RPMI7951 (cell line): ENCODE measurements at places on chromosomes 4 and X. TPM values are rescaled to one million over a fixed set of nuclear protein-coding genes. Genes with fewer than 3 reads are reported as not detected.

The SCD5 gene
- 10.1 and 13.2 TPM in 2 replicates for total RNA-seq

- no peak for DNase-seq
Measured at GRCh38 chr4:13449590-13449989, 34.5 kb downstream of the RAB28 start.

- DNase-seq = no peak
Measured at GRCh38 chrX:77085372-77085771, 361.8 kb upstream of the FGF16 start.

The CFP gene
- 0.10 and 0.12 TPM in 2 replicates for total RNA-seq

GRCh38 chr4:169663831-169664230 is 43.5 kb downstream of the CLCN3 start:
- peak; percentile 1 for DNase-seq

DNA sequence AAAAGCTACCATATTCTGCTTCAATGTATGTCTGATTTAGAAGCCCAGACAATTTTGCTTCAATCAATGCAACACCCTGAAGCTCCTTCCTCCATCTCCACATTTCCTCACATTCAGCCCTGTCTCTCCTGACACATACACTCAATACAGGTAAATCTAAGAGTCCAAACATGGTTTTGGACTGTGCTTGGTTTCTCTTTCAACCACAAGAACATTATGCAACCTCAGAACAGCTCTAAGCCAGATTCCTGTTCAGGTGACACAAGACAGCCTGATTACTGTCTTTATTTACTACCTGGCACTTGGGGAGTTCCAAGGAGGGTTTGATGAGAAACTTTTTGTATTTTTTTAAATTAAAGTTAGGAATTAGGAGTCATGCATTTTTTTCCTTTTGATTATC is 307.5 kb upstream of the SLIT2 start:
- DNase-seq = no peak

GRCh38 chr4:48766131-48766792 is 13.8 kb downstream of the FRYL start:
- no peak for DNase-seq

The MAGEA4 gene
- total RNA-seq = 0.59 and 0.60 TPM in 2 replicates

DNA sequence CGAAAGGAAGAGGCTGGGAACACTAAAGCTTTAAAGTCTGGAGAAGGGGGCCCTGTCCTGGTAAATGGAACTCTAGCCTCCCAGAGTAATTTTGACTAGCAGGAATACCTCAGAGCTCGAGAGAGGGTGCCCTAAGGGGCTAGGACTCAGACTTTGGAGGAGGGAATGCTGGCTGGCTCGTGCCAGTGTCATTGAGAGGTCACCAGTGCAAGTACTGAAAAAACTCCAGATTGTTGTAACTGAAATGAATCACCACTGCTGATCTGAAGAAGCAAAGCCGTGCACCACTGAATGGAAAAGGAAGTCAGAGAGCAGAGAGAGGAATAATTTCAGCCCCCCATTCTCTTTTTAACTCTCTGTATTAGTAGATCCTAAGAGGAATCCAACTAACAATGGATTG is 690.2 kb downstream of the FAT4 start:
- peak; percentile 83 for DNase-seq

The RRH gene
- total RNA-seq = not detected in 2 replicates

GRCh38 chrX:132025041-132025440 is 1.9 kb downstream of the STK26 start:
- DNase-seq = no peak

The RHOXF2B gene
- total RNA-seq = 0.24 TPM in 1 of 2 replicates, not detected in the other

GRCh38 chr4:119659576-119659975 is 31.0 kb upstream of the PDE5A start:
- DNase-seq = no peak

DNA sequence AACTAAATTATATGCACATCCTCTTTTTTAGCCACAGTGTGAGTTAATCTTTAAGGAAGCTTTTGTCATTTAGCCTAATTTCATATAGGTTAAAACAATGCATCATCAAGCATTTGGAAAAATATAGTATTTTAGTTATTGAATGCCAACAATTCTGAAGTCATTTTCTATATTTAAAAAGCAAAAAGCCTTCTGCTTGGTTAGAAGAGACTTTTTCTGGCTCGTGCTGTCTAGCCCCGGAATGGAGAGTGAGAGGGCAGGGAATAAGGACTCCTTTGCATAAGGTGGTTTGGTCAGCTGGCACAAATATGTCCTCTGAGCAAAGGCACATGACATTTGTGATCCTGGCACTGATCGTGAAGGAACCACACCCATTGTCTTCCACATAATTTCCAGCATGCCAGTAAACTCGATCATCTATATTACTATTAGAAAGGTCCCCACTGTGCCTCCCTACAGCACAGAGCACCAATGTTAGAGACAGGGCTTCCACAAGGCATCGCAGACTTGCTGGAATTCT is 393.7 kb upstream of the INTU start:
- DNase-seq = no peak

The ENPEP gene
- under 0.01 TPM in 1 of 2 replicates, not detected in the other for total RNA-seq

DNA sequence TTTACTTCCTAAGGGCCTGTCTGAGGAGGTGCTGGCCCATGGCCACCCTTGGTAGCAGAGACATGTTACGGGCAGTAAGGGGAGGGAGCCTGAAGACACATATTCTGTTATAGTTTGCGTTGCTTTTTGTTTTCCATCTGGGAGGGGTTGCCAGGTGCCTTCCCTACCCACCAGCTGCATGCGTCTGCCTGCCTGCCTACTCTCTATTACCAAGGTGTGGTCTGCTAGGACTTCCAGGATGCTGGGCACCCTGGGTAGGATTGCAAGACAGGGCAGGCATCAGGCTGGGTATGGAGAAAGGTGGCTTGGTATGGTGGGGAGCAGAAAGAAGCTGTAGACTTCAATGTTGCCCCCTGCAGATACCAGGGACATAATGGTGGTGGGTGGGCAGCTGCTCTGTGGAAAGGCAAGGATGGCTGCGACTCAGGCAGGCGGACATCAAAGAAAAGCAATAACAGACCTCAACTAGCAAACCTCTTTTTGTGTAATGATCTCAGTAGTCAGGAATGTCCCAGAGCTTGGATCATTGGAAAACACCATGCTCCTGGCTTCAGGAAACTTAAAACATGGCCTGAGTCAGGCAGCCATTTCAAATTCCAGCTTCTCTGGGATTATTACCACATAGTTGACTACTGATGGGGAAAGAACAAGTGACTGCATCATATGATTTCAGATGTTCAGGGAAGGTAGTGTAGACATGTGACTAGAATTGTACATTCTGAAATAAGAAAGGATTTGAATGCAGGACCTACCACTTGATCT is 67.8 kb downstream of the HOPX start:
- DNase-seq = peak; percentile 43

- peak; percentile 83 for DNase-seq
Measured at GRCh38 chr4:168993714-168994510, 16.1 kb downstream of the CBR4 start.

- no peak for DNase-seq
Measured at GRCh38 chrX:148698221-148698620, 197.8 kb downstream of the AFF2 start.

GRCh38 chr4:122798101-122798500 is 28.5 kb upstream of the FGF2 start:
- peak; percentile 92 for DNase-seq

DNA sequence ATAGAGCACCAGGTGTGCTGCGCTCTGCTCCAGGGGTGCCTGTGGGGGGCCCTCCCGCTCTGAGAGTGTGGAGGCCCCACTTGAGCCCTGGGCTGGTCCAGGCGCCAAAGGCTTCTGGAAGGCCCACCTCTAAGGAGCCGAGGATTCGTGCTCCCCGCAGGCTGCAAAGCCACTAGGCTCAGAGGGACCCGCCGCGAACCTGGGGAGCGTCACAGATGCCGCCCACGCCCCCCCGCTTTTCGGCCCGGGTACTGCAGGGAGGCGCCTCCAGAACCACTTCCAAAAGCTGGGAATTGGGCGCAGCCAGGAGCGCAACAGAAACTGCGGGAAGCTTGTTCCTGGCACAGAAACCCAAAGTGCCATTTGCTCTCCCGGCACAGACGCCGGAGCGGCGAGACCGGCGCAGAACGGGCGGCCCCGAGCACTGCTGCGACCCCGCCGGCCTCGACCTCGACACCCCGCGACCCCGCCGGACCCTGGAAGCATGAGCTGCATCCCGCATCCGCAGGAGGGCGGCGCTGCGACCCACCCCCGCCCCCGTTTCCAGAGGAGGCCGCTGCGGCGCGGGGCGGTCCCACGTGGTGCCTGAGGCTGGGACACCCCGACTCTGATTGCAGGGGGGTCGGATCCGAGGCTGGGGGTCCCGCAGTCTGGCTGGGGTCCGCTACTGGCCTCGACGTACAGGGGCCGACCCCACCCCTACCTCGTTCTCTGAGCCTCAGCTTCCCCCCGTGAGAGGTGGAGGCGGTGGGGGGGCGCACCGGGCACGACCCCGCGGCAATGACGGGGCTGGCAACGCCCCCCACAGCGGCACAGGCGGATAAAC is 30.8 kb downstream of the CPLX1 start:
- DNase-seq = no peak

- no peak for DNase-seq
Measured at GRCh38 chr4:11710453-11711093, 281.9 kb upstream of the HS3ST1 start.

- DNase-seq = no peak
Measured at GRCh38 chr4:167399201-167399600, 164.9 kb upstream of the SPOCK3 start.

DNA sequence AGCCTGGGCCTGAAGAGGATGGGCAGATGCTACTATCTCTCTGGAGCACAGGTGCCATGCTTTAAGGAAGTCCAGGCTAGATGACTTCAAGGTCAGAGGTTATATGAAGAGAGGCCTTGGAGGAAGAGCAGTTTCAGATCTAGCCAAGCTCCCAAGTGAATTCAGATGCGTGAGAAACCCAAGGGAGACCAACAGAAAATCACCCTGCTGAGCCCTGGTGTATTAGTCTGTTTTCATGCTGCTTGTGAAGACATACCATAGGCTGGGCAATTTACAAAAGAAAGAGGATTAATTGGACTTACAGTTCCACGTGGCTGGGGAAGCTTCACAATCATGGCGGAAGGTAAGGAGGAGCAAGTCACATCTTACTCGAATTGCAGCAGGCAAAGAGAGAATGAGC is 47.8 kb upstream of the LGI2 start:
- DNase-seq = no peak

The HERC5 gene
- 6.1 and 7.1 TPM in 2 replicates for total RNA-seq

GRCh38 chrX:43860646-43861370 is 21.4 kb downstream of the MAOB start:
- DNase-seq = peak; percentile 15

The G6PD gene
- 50.1 and 82.3 TPM in 2 replicates for total RNA-seq

DNA sequence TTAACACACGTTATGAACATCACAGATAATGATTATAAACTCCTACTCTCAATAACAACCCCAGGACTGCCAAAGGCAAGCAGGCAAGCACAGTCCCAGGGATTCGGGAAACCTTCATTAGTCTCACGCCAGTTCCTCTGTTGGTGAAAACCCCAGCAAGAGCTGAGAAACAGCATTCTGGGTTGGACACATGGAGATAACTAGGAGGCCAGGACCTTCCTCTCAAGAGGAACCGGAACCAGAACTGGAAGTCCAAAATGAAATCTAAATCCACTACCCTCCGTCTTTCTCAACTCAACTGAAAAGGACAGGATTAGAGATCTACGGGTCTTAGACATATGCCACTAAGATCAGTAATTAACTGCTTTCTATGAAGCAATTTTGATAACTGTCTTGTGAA is 3.8 kb downstream of the VEGFC start:
- DNase-seq = peak; percentile 34

DNA sequence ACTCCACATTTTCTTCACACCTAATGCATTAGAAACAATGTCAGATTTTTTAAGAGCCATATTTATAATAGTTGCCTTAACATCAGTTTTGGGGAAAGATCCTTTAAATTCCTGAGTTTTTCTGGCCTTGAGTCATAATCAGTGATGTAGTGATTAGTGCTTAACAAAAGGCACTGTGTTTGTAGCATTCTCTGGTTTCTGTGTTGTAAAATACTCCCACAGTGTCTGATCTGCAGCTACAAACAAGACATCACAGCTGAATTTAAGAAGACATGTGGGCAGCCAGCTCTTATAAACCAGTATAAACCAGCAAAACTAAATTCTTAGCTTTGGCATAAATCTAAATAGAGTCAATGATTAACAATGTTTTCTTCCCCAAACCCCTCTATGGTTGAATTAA is 233.8 kb downstream of the FSTL5 start:
- DNase-seq = peak; percentile 44

DNA sequence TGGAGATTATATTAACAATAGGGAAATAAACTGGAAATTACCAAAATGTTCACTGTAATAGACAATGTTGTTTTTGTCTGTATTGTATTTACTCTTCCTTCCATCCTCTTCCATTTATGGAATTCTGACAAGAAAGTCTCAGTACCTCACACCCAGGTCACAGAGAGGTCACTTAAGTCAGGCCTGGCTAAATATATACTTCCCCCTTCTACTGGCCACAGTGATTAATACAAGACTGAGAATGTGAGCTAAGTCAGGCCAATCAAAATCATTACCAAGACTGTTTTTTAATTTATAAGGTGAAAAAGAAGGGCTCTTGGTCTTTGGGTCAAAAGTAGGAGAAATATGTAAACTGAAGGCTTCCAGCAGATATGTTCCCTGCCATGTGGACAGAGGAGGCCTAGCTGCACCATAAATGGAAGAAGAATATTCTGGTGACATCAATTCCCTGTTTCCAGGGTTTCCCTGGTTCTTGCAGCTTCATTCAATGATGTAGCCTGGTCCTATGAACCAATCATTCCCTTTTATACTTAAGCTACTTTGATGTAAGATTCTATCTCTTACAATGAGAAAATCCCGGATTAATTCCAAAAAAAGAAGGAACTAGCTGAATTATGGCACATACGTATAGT is 64.3 kb downstream of the LRBA start:
- no peak for DNase-seq

The ARHGEF6 gene
- 3.5 and 3.7 TPM in 2 replicates for total RNA-seq

GRCh38 chr4:65798498-65799127 is 128.3 kb upstream of the EPHA5 start:
- DNase-seq = no peak

The XAGE1A gene
- total RNA-seq = 1.9 TPM in 1 of 2 replicates, not detected in the other

The ABCD1 gene
- 7.0 and 9.8 TPM in 2 replicates for total RNA-seq

The FANCB gene
- total RNA-seq = 13.1 and 16.2 TPM in 2 replicates

GRCh38 chr4:183337833-183338232 is 15.6 kb upstream of the CLDN24 start:
- DNase-seq = peak; percentile 67

The MAGEE1 gene
- 1.3 and 3.6 TPM in 2 replicates for total RNA-seq

DNA sequence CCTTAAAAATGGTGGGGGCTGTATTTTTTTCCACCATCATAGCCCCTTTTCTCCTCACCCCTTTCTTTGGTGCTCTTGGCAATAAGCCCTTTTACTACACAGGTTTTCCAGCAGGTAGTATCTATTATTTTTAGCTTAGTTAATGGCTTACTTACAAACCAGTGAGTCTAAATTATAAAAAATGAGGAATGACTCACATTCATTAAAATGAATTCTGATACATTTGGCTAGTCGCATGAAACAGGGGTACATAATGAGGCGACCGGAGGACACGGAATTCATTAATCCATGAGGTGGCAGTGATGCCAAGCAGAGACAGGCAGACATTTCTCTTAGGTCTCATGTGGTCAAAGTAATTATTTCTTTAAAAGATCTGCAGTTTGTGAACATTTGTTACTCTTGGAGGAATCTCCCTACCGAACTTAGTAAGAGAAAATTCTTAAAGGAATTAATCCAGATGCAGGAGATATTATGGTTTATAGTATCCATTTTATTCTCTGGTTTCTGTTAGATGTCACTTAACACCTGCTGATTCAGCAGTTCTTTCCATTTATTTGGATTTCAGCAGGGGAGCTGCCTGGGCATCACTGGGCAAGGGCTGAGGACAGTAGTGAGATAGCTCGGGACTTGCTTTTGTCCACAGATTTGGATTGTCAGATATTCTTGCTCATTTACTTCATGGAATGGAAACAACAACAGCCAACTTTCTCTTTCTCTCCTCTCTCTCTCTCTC is 575.0 kb upstream of the NR3C2 start:
- no peak for DNase-seq

GRCh38 chr4:16692524-16692923 is 205.9 kb downstream of the LDB2 start:
- no peak for DNase-seq
